Mesenchymal stem cell (in vitro differentiated cells and primary cell): ENCODE measurements at places on chromosomes 4 and X.

DNA sequence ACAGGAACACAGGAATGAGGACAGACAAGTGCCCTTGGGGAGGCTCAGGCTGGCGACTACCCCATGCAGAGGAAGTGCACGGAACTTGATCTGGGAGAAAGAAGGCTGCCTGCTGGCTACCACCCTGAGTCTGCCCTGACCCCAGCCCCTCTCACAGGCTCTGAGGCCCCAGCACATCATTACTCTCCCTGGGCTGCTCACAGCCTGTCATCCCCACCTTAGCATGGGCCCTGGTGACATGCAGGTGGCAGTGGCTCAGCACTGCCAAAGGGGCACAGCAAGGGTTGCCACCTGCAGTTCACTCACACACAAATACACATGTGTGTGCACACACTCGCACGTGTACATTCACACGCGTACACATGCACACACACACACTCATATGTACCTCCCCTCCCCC, 26.1 kb upstream of the MAMLD1 start:
- no peaks in the 10 kb centered on the region for H3K27me3 ChIP-seq
- H3K27ac ChIP-seq, result no peak overlapping the region
- DNase-seq, result no peak
- H3K36me3 ChIP-seq, result no peaks in the 10 kb centered on the region

DNA sequence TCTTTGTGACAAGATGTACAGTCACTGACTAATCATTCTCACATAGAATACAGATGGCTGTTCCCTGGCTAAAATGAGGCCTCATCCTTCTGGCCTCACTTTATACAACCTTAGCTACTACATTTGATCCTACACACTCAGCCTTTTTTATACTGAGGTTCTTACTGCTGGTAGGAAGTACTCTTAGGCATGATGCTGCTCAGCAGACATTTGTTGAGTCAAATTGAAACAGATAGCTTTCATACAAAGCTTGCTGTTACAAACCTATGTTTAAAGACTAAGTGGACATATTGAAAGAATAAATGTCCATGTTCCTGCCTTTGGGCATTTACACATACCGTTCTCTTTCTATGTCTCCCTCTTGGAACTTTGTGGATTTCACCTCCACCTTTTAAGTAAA, 154.9 kb downstream of the NPFFR2 start:
- H3K4me3 ChIP-seq, result no peak overlapping the region
- no peaks in the 10 kb centered on the region for H3K36me3 ChIP-seq
- H3K27me3 ChIP-seq, result no peaks in the 10 kb centered on the region
- no peaks in the 10 kb centered on the region for H3K4me1 ChIP-seq
- H3K27ac ChIP-seq, result no peak overlapping the region

- no peaks in the 10 kb centered on the region for H3K27me3 ChIP-seq
- DNase-seq, result no peak
- H3K4me1 ChIP-seq, result no peaks in the 10 kb centered on the region
- no peak overlapping the region for H3K4me3 ChIP-seq
- no peak overlapping the region for H3K27ac ChIP-seq
- no peaks in the 10 kb centered on the region for H3K36me3 ChIP-seq
Observed at GRCh38 chr4:118879409-118879808, 9.2 kb upstream of the SYNPO2 start.

DNA sequence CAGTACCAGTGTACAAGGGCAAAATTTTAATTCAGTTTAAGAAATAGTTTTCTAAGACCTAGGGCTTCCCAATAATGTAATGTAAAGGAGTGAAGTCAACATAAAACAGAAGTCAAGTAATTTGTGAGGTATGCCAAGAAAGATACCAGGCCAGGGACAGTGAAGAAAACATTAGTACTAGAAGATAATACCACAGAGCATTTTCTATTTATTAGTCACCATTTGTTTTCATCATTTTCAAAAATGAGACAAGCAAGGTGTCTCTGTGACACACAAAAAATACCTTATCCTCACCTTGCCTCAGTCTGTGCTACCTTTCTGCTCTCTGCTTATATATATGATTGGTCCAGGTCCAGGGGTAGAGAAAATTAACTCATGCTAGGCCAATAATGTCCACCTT, 46.8 kb downstream of the VEGFC start:
- no peak for DNase-seq
- no peaks in the 10 kb centered on the region for H3K36me3 ChIP-seq
- no peaks in the 10 kb centered on the region for H3K4me1 ChIP-seq

GRCh38 chr4:95363966-95364365, 184.8 kb downstream of the UNC5C start:
- H3K4me3 ChIP-seq, result no peak overlapping the region
- DNase-seq, result peak; percentile 17

DNA sequence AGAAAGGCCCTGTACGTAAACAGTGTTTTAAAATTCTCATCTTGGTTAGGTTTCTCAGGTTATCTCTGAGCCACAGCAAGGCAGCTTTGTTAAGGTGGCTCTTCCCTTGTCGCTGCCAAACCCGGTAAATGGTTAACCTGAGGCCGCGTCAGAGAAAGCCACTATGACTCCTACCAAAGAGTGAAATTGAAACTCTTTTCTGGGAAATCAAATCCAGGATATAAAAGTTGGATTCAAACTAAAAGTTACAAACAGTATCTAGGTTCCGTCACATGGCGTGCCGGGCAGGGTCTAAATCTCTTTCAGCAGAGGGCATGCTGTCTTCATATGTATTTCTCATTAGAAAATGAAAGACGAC, 433 bp downstream of the MMAA start:
- DNase-seq, result peak; percentile 66
- H3K4me3 ChIP-seq, result peak overlapping the region; percentile 44
- peak overlapping the region; percentile 98 for H3K27ac ChIP-seq
- H3K36me3 ChIP-seq, result no peaks in the 10 kb centered on the region
- no peaks in the 10 kb centered on the region for H3K27me3 ChIP-seq

- H3K27me3 ChIP-seq, result no peaks in the 10 kb centered on the region
- no peak overlapping the region for H3K4me3 ChIP-seq
- no peaks in the 10 kb centered on the region for H3K36me3 ChIP-seq
- H3K27ac ChIP-seq, result no peak overlapping the region
- no peaks in the 10 kb centered on the region for H3K4me1 ChIP-seq
- DNase-seq, result no peak
Observed at GRCh38 chr4:164423819-164424218, 330.1 kb upstream of the SMIM31 start.

- no peak for DNase-seq
- peaks cover 8% of the 10 kb centered on the region for H3K4me1 ChIP-seq
- no peak overlapping the region for H3K4me3 ChIP-seq
Observed at GRCh38 chr4:123415576-123415975, 19.0 kb downstream of the SPRY1 start.

- no peaks in the 10 kb centered on the region for H3K36me3 ChIP-seq
- H3K4me1 ChIP-seq, result no peaks in the 10 kb centered on the region
- no peak overlapping the region for H3K27ac ChIP-seq
- DNase-seq, result no peak
- H3K27me3 ChIP-seq, result no peaks in the 10 kb centered on the region
Observed at GRCh38 chrX:70954871-70955270, 24.0 kb upstream of the SLC7A3 start.

DNA sequence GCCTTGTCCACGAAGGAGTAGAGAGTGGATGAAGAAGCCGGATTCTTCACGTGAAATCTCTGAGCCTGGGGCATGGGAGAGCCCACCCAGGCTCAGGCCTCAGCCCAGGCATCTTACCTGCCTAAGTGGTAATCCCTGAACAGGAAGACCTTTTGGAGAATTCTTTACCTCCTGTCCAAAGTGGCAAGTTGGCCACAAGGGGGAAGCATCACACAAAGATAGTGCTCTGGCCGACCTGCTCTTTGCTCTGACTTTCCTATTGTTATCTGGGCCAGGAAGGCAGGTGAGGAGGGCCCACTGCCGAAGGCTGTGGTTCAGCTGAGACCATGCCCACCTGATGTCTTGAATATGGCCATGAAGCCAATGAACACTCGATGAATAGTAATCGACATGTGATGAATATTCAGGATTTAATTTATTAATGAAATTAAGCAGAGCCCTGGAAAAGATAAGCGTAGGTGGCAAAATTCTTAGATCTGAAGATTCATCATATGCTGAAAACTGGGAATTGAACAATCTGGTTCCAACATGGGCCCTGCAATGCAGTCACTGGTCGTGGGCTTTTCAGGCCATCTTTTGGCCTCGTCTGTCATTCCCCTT, 93.8 kb downstream of the PDGFRA start:
- H3K27me3 ChIP-seq, result peaks cover 11% of the 10 kb centered on the region
- H3K4me3 ChIP-seq, result no peak overlapping the region
- no peak overlapping the region for H3K27ac ChIP-seq
- H3K4me1 ChIP-seq, result no peaks in the 10 kb centered on the region
- DNase-seq, result peak; percentile 67

DNA sequence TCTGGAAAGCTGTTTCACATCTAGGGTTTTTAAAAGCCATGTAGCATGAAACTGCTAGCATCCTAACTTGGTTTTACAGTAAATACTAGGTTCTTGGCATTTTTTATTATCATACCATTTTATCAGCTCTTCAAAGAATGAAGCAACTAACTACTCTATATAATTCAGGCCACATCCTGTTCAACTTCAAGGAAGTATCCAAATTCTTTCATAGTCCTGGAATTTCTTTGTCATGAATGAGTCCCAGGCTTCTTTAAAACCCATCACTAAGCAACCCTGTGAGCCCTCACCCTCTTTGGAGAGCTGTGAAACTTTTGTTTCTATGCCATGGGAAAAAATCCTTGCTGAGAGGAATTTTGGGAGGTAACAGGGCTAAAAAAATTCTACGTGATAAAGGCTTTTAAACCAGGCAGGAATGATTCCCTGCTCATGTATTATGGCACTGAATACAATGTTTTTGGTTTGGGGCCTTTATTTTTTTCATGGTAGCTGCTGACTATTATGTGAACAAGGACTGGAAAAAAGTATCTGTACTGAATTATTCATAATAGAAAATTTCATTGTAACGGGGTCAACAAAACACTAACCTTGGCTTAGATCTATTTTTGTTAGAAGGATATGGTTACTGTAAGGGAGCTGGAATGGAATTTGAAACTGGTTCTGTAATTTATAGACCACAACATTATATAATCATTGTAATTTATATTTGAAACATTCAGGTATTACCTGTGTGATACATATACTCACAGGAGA, 164.9 kb downstream of the DCTD start:
- no peak overlapping the region for H3K4me3 ChIP-seq
- H3K36me3 ChIP-seq, result peaks cover 14% of the 10 kb centered on the region
- DNase-seq, result peak; percentile 49
- H3K4me1 ChIP-seq, result peaks cover 2% of the 10 kb centered on the region

GRCh38 chrX:10972706-10973105, 138.4 kb upstream of the HCCS start:
- H3K27me3 ChIP-seq, result no peaks in the 10 kb centered on the region
- H3K36me3 ChIP-seq, result no peaks in the 10 kb centered on the region

DNA sequence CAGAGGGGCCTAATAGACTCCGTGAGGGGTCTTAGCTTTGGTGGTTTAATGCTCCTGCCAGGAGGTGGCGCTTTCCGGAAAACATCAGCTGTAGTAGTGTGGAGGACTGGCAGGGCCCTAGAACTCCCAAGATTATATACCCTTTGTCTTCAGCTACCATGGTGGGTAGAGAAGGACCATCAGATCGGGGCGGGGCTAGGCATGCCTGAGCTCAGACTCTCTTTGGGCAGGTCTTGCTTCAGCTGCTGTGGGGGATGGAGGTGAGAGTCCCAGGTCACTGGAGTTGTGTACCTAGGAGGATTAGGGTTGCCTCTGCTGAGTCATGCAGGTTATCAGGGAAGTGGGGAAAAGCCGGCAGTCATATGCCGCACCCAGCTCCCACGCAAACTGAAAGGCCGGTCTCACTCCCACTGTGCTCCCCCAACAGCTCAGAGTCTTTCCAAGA, 63.0 kb upstream of the AGA start:
- no peak overlapping the region for H3K27ac ChIP-seq
- no peaks in the 10 kb centered on the region for H3K4me1 ChIP-seq
- H3K27me3 ChIP-seq, result no peaks in the 10 kb centered on the region
- H3K4me3 ChIP-seq, result no peak overlapping the region
- H3K36me3 ChIP-seq, result no peaks in the 10 kb centered on the region

DNA sequence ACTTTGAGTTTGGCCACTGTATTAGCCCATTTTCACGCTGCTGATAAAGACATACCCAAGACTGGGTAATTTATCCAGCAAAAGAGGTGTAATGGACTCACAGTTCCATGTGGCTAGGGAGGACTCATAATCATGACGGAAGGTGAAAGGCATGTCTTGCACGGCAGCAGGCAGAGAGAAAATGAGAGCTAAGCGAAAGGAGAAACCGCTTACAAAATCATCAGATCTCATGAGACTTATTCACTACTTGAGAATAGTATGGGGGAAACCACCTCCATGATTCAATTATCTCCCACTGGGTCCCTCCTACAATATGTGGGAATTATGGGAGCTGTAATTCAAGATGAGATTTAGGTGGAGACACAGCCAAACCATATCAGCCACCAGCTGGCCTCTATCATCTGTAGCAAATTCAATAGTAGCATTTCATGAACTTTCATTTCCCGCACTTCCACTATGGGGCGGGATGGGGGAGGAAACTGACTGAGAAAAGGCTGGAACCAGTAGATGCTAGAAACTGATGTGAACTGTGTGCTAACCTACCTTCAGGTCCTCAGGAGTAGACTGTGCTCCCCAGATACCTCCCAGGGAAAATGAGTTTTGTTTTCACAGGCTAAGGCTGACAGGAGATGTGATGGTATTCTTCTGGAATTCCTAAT, 35.3 kb upstream of the LGI2 start:
- peaks cover 3% of the 10 kb centered on the region for H3K4me1 ChIP-seq
- H3K27me3 ChIP-seq, result peaks cover 29% of the 10 kb centered on the region
- DNase-seq, result no peak
- no peak overlapping the region for H3K27ac ChIP-seq

DNA sequence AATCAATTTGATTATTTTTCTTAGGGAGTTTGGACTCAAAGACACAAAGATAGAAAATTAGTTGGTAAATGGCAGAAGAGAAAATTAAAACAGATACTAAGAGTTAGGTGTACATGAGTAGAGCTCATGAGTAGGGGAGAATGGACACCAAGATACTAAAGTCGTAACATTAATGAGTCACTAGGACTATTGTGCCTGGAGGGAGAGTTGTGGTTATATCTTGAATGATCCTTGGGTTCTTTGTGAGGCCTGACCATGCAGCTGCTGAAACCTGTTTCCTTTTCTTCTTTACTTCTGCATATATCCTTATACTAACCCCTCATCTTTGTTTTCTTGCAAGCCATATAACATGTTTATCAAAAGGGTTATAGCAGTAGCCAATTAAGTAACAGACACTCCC, 532.8 kb downstream of the RPA4 start:
- no peak overlapping the region for H3K27ac ChIP-seq
- no peaks in the 10 kb centered on the region for H3K36me3 ChIP-seq
- H3K4me3 ChIP-seq, result no peak overlapping the region
- DNase-seq, result no peak
